ENCODE measurements at places on chromosomes 7 and 10. TPM values are rescaled to one million over a fixed set of nuclear protein-coding genes. Genes with fewer than 3 reads are reported as not detected.

DNA sequence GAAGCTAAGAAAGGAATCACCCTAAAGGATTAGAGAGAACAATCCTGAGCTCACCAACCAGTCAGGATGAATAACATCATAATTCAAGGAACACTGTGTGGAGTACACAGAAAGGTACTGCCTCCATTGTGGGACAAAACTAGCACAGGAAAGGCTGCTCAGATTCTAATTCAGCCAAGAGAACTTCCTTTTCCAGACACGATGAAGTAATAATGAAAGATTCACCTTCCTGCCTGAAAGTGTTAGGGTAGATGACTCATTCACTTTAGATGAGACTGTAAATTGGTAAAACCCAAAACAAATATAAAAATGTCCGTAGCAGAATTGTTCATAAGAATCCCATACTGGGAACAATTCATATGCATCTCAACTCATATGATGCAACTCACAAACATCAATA is 167.2 kb downstream of the CDC14C start:
- DNase-seq, result no peak

GRCh38 chr7:44764081-44764480 is 15.4 kb downstream of the ZMIZ2 start:
- no peak for DNase-seq

- no peak for DNase-seq
Observed at GRCh38 chr10:93218386-93218785, 144.7 kb downstream of the CYP26A1 start.

GRCh38 chr10:21261842-21262294 is 263.6 kb downstream of the SKIDA1 start:
- no peak for DNase-seq

DNA sequence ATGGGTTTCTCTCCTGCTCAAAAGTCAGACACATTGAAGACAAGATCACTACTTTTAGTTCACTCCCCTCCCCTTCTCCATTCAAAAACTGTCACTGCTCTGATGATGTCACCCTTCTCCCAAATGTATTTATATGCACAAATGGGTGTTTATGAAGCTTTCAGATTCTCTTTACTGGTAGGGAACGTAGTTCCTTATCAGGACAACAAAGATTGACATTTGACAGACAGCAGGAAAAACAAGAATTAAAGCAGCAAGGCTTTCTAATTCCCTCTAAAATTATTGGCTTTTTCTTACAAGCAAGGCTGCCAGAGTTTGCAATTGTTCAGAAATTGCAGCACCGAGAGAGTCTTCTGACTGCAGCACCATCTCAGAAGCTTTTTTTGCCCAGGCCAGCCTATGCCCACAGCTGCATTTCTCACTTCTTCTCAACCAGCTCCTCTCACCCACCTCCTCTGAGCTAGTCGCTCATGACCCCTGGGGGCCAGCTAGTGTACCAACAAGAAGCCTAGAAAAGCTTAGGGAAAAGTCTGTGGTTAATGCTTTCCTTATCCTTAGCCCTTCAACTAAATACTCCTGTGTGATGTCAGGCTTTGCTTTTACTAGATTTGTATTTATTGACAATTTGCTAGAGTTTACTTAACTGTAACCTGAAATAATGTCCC is 265.1 kb downstream of the HTR7 start:
- DNase-seq, result no peak

The ZNF736 gene
- 4.3 TPM for total RNA-seq

The GNG11 gene
- total RNA-seq, result 1.6 TPM

The VAX1 gene
- total RNA-seq, result not detected

The RHBDD2 gene
- 32.9 TPM for total RNA-seq

The INTS1 gene
- total RNA-seq, result 55.5 TPM

The LRRC4 gene
- total RNA-seq, result 2.8 TPM

All from left lobe of liver (tissue), 2 donors.